ENCODE measurements at places on chromosomes 1 and 21.

DNA sequence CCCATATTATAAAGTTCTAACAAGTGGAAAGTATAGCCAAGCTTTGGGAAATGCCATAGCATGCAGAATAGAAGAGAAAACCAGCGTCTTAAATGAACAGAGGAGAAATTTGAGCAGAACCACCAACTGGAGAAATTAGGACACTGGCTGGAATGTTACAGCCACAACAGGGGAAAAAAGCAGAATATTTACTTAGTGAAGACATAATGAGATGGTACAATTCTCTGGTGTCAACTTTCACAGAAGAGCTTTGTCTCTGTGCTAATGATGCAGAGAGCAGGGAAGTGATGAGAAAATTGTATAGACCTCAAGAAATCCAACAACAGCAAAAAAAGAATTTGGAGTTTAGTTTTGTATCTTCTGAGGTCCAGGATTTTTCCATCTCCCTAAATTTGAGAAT lies 249.7 kb downstream of the KIF26B start:
- no peak for DNase-seq

DNA sequence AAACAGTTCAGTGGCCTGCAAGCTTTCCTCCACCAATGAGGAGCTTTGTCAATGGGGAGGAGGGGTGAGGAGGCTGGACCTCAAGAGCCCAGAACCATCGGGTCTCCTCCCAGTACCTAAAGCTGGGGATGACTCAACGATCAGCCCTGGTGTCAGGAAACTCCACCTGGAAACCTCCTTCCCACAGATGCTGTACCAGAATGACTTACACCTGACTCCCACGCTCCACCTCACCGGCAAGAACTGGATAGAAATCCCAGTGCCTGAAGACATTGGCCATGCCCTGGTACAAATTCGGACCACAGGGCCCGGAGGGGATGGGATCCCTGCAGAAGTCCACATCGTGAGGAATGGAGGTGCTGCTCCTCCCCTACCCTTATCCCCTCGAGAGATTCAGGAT lies 11.4 kb downstream of the TMEM81 start:
- DNase-seq: no peak

- no peak for DNase-seq
These were observed 23.1 kb upstream of the DYNLT5 start for GRCh38 chr1:66729119-66729518.

GRCh38 chr1:108947871-108948525 lies 15.3 kb downstream of the CLCC1 start:
- DNase-seq: no peak

- DNase-seq: no peak
These were observed 19.1 kb downstream of the IVNS1ABP start for GRCh38 chr1:185297982-185298381.

DNA sequence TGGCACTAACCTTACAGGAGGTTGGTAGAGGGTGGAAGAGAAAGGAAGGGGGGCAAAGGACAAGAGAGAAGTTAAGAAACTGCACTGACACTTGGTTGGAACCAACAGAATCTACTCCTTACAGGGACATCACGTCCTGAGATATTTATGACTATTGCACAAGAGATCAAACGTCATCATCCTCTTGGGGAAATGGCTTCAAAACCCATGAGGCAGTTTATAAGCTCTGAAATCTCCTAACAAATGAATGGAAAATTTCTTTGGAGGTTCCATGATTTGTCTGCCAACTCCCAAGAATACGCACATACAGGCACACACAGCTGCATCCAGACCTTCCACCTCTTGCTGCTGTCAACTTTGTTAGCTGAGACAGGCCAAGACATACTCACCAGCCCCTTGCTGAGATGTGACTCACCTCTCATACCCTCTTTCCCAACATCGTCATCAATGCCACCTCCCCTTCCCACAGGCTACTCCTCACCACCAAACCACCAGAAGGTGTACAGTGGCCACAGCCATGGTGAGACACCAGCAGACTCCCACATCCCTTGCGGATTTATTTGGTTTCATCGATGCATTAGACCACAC lies 135.5 kb downstream of the SETD4 start:
- DNase-seq: no peak

DNA sequence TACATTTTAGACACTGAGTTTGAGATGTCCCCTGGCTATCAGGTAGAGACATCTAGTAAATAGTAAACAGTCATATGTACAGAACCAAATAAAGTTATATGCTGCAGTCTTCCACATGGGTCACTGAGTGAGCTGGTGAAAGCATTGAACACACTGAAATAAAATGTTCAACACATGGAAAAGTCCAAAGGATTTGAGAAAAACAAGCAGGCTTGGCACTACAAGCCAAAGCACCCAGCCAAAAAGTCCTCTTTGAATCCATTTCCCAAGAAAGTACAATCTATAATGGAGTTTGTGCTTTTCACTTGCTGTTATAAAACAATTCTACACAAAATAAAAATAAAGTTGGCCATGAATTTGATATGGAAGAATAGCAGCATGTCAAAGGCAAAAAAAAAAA lies 135.4 kb downstream of the NR5A2 start:
- DNase-seq: no peak

DNA sequence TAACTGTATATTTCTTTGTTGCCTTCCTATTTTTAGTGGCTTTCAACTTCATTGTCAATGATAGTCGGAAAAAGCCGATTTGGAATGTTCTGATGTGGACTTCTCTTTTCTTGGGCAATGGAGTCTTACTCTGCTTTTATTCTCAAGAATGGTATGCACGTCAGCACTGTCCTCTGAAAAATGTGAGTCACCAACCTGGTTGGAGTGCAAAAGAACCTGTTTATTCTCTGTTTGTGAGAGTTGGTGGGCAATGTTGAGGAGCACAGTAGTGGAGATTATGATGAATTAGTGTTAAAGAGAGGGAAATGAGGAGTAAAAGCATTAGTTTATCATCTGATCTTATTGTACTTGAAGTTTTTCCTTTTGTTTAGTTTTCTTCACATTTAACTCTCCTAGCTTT lies 14.5 kb upstream of the AXDND1 start:
- DNase-seq: no peak

DNA sequence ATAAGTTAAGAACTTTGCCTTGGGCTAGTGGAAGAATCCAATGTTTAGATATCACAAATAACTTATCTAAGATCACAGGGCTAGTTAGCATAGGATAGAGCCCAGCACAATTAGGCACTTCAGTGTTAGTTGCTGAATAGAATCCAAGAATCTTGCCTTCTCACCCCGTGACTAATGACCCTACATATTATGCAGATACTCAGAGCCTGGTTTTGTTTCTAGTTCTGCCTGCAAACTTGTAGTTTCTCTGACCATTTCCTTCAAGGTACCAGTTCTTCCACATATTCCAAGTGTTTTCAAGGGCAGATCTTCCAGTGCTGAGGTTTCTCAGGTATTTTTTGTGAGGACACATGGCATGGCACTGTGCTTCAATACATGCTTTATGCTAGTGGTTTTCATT lies 239.3 kb downstream of the KCNK2 start:
- no peak for DNase-seq

GRCh38 chr1:51945591-51945990 lies 44.9 kb downstream of the RAB3B start:
- no peak for DNase-seq

GRCh38 chr21:16307256-16307655 lies 577.5 kb downstream of the USP25 start:
- DNase-seq: no peak

DNA sequence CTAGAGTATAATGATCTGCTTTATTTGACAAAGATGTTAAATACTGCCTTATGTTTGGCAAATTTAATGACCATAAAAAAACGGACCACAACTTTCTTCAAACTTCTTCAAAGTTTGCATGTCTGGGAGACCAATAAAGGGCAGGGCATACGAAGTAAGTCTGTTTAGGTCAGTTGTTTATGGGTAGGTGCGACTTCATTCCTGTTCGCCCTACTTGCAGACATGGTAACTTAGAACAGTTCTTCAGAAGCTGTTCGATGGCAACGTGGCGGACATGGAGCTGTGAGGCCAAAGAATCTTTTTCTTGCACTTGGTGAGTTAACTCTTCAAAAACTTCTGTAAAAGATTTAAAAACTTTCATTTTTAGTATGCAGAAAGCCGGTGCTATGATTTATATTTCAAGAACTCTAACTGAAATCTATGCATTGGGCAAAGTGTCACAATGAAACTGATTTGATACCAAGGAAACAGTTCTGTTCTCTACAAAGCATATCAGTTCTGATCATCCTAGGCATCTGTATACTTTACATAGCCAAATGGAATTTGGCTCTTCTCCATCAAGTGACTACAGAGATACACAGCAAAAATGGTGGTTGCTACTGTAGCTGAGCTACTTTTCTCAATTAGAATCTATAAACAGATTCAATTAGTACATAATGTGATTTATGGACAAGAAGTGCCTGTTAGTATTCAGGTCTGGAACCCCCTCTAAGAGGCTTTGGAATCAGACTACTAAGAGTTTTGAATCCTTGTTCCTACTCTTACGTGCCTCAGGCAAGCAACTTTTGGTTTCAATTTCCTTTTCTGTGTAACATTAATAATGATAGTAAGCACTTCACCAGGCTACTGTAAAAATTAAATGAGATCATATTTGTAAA lies 25.7 kb downstream of the C21orf91 start:
- DNase-seq: no peak

GRCh38 chr1:116504308-116505156 lies 66.3 kb downstream of the CD58 start:
- DNase-seq: peak; percentile 83

- peak; percentile 20 for DNase-seq
These were observed at the start of gene HEYL for GRCh38 chr1:39639305-39640130. TSS of gene HEYL (minus strand) at chr1:39639643. CDS start at chr1:39639625, 18 bp downstream.

DNA sequence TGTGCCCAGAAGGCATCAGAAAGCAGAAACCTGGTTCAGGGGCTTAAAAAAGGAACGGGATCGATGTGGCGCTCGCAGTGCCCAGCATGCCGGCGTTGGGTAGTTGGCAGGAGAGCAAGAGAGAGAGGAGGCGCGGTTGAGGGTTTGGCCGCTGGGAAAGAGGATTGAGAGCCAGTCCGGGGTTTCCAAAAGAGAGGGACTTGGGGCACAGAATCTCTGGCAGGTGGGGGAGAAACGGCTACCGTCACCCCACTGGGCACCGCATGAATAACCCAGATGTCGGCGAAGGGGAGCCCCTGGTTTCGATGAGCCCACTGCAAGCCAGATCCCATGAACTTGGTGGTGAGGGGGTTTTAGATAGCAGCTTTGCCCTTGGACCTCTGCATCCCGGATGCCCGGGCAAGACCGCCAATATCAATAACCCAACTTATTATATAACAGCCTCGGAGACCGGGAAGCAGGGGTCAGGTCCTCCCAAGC lies 60.4 kb upstream of the ACOT11 start:
- DNase-seq: no peak

GRCh38 chr1:114314098-114314497 lies 160.4 kb upstream of the SYT6 start:
- DNase-seq: no peak

DNA sequence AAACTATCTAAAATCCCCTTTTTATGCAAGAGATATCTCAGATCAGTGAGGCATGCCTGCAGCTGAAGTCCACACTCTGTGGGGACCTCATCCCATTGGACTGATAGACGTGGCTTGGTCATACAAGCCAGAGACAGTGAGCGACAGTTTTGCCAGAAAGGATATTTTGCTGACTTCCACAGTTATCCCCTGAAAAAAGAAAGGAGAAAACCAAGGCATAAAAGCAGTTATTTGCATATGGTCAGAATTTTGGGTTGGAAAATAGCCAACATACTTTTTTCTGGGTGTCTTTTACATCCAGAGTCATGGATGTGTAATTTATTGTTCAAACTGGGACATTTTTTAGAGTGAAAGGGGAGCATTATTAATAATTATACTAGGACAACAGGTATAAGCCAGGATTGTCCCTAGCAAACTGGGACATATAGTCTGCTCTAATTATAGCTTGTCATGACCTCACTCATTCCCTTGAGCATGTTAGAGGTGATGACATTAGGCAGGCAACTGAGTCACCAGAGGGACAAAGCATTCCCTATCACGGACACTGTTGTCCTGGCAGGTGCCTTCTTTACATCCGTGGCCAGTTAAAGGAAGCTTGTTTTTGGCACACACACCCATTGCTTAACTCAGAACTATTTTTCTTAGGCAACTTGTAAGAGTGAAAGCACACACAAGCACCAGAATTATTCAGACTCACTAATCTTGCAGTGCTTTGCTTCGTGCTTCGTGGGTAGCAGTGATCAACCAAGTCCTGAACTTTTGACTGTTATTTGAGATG lies 65.5 kb downstream of the PRRX1 start:
- DNase-seq: no peak

DNA sequence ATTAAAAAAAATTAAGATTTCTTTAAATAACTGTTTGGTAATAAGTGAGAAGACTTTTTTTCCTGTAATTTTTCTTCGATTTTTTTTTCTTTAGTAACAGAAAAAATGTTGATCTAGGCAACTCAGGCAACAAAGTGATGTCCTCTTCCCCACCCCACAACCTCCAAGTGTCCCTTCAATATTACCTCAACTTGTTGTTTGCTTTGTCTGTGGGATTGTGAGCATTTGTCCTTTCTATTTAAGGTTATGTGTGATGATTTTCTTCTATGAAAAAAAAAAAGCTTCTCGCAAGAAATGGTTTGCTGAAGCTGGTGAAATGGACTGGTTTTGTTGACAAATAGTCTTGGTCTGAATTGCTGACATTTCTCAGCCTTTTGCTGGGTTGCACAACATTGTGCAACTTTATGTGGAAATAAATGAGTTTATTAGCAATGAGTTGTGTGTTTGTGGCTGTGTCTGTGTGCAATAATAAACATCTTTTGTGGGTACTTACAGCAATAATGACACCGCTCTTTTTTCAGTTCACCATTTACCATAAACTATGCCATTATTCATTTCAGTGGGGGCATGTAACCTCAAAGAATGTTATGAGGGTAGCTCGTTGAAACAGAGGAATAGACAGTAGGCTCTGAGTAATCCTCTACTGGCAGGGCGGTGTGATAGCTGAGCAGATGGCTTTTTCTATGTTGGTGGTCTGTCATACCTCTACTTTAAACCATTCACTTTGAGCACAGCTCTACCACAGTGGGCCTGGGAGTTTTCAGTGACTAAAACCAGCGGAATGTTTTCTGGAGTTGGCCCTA lies 218.4 kb downstream of the HLX start:
- no peak for DNase-seq

DNA sequence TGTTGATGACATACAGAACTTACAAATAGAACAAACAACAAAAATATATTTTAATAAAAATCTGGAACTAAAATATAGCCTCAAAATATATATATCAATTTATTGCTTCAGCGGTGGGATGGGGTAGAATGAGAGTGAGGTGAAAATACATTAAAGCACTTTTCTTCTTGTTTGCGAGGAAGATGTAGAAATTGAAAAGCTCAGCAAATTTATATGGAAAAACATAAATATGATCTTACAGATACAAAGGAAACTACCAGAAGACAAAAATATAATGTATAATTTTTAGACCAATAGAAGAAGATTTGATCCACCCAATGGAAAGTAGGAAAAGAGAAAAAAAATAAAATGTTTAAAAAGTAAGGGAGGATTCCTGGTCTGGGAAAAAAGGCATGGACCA lies 372.2 kb downstream of the DISC1 start:
- no peak for DNase-seq
